Activated naive CD4-positive, alpha-beta T cell treated with anti-CD3 and anti-CD28 coated beads for 36 hours (primary cell): ENCODE measurements at places on chromosomes 6 and 20.
A peak's percentile ranks its signal among the peaks of the same experiment; 100 is the strongest.

GRCh38 chr6:42629845-42630244, 66.0 kb downstream of the UBR2 start:
- no peak for DNase-seq

GRCh38 chr20:33606118-33606771, 55.9 kb upstream of the C20orf144 start:
- no peak for DNase-seq

DNA sequence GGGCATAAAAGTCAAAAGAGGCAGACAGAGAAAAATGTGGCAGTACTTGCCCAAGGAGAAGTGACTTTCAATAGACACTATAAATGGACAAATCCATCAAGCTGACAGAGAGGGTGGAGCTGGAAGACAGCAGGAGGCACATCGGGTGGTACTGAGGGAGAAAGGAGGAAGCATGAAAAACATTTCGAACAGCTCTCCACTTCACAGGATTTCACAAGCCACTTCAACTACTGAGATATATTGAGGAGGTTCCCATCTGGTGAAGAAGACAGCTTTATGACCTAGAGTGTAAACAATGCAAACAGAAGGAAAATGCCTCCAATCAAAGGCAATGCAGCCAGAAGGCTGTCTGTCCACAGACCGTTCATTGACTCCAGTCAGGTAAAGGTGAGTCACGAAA, 259.4 kb upstream of the ECI2 start:
- no peak for DNase-seq

DNA sequence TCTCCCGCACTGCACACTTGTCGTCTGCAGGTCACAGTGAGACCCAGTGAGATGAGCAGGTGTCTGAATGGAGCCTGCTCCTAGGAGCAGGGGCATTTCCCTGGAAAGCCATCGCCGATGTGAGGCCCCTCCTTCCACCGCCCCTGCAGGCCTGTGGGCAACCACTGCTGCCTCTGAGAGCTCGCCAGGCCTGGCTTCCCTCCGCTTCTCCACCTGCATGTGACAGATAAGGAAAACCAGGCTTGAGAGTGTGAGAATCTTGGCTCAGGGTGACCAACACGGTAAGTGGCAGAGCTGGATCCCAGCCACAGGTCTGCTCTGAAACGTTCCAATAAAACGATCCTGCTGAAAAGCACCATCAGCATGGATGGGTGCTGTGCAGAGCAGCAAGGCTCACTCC, 332.8 kb downstream of the CDH4 start:
- DNase-seq: no peak

GRCh38 chr6:17908831-17909230, 78.6 kb downstream of the KIF13A start:
- no peak for DNase-seq

DNA sequence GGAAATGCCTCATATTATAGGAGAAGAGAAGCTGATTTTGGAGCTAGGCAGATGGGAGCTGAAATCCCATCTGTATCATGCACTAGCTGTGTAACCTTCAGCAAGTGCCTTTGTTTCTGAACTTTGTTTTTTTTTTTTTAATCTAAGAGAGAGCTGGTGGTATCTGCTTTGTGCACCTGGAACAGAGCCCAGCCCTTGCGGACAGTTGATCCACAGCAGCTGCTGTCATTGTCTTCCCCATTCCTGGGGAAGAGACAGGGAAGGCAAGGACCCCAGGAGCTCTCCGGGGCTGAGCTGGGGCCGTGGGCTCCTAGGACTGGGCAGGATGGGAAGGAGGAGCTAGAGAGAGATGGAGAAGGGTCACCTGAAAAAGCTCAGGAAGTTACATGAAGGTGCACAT, 92.1 kb downstream of the SYNJ2 start:
- no peak for DNase-seq

DNA sequence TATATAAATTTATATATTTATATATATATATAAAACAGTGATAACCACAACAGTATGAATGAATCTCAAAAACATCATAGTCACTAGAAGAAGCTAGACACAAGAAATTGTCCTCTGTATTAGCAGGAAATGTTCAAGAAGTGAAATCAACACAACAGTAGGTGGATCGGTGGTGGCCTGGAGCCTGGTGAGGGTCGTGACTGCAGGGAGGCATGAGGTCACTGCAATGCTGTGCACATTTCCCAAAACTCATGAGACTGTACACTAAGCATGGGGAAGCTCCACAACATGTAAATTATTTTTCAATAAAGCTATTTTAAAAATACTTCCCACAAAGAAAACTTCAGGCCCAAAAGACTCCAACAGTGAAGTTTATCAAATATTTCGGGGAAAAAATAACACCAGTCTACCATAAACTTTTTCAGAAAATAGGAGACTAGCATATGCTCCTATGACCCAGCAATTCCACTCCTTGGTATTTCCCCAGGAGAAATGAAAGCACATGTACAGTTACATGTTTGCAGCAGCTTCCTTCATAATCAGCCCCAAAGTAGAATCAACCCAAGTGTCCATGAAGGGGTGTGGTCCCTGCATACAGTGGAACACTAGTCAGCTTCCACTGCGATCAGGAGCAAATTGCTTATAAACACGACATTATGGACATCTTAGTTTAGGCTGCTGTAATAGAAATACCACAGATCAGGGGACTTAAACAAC, 144.2 kb downstream of the TBXT start:
- DNase-seq: no peak

- DNase-seq: no peak
Measured at GRCh38 chr20:49620364-49621240, 52.7 kb upstream of the PTGIS start.

GRCh38 chr20:52974179-52974594, 2.0 kb downstream of the TSHZ2 start:
- DNase-seq: peak; percentile 81

- DNase-seq: no peak
Measured at GRCh38 chr6:56840467-56841380, 114.2 kb upstream of the BEND6 start.

DNA sequence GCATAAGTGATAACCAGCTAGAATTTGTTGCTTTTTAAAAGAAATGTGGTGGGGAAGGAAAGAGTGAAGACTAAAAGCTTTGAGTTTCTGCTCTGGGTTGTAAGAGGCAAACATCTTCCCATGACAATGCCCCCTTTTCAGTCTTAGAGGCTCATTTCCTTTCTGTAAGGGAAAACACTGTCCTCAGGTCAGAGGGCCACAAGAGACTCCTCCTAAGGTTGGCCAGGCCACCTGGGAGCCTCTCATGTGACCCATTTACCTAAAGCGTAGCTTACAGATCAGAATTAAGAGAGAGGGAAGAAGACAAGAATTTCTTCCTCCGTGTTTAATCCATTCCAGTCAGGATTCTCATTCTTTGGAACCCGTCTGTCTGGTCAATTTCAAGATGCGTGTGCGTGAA, 220.4 kb upstream of the HEY2 start:
- DNase-seq: no peak

GRCh38 chr20:3251806-3252205, 12.8 kb upstream of the SLC4A11 start:
- no peak for DNase-seq

DNA sequence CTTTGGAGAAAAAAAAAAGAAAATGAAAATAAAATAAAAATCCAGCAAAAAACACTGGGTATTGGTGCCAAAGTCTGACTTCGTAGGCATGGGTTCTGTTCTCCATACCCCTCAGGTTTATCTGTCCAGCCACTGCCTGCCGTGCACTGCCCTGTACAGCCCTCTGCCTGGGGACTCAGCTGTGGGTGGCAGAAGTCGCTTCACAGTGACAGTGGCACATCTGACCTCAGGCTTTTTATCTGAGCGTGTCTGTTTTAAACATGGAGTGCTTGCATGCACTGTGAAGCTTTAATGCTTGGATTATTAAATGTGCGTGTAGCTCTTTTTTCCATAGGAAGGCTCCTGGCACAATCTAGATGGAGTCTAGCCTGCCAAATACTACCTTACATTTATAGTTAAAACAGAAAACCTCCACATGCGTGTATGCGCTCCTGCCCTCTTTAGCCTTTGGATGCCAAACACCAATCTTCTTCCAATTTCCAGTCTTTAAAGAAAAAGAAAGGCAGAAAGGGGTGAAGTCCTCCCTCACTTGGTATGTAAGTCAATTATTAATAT, 375.5 kb downstream of the UTRN start:
- no peak for DNase-seq

DNA sequence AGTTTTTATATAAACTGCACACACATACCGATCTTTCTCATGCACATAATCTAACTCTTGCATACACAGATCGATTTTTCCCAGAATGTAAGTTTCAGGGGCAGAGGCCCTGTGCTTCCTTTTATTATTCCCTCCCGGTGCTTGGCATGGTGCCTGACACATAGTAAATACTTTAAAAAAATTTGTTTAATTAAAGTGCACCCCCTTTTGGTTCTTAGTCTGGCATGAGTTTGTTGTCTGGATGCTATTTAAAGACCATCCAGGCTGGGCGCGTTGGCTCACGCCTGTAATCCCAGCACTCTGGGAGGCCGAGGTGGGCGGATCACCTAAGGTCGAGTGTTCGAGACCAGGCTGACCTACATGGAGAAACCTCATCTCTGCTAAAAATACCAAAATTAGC, 5.4 kb upstream of the DEK start:
- no peak for DNase-seq

DNA sequence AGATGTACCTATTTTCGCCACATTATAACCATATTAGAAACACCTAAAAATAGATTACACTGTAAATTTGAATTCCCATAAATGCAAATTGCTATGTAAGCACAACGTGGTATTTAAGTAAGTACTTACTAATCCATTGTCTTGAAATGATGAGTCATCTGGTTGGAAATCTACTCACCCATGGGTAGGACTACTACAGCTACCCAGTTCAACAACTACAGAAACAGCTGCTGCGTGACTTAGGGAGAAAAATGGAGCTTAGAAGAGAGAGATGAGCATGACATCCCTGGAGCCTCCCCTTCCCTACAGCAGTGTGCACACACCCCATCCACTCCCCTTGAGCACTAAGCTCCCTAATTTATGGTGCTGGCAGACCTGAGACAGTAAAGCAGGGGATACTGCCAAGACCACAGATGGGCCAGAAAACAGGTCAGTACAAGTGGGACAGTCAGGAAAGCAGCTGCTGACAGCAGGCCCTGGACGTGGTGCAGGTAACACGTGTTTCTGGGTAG, 26.9 kb downstream of the RRAGD start:
- DNase-seq: no peak

DNA sequence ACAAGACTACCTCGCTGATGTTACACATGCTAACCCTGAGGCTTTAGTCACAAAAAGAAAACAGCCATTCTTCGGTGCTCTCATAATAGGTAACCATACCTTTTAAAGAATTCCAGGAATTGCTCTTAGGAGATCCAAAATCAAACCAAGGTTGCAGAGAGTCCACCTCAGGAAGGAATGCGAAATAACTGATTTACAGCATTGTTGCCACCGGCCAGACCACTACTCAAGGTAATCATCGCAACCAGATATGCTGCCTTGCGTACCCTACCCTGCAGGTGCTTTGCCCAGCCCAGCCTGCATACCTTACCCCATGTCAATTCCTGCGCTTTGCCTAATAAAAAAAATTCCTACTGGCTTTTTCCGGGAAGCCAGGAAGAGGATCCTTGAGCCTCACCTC, 27.0 kb downstream of the NUP153 start:
- no peak for DNase-seq

- no peak for DNase-seq
Measured at GRCh38 chr20:54642864-54643667, 167.7 kb downstream of the DOK5 start.

DNA sequence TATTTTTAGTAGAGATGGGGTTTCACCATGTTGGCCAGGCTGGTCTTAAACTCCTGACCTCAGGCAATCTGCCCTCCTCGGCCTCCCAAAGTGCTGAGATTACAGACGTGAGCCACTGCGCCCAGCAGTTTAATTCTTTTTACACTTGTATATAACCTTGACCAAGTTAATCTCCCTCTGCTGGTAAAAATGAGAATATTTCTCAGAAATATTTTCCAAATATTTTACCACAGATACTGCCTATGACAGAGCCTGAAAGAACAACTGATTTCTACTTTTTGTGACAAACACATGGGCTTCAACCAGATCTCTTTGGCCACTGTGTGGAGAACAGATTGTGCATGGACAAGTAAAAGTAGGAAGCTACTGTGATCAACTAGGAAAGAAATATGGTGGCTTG, 21.2 kb upstream of the NHSL1 start:
- DNase-seq: no peak

- DNase-seq: peak; percentile 4
Measured at GRCh38 chr20:10733122-10733521, 59.3 kb upstream of the JAG1 start.

DNA sequence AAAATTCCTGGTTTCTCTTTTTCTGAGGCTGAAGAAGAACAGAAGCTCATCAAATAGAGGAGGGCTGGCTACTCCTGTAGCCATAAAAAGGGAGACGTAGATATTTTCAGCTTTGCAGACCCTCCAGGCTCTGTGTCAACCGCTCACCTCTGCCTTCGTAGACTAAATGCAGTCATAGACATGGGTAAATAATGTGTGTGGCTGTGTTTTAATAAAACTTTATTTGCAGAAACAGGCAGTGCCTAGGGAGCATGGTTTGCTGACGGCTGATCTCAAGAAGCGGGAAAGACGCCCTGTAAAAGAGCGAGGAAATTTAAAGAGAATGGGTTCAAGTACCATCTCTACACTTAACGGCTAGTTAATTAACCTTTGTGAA, 171.8 kb downstream of the BCAS1 start:
- no peak for DNase-seq

GRCh38 chr6:89281779-89282246, 33.3 kb downstream of the GABRR2 start:
- peak; percentile 62 for DNase-seq

DNA sequence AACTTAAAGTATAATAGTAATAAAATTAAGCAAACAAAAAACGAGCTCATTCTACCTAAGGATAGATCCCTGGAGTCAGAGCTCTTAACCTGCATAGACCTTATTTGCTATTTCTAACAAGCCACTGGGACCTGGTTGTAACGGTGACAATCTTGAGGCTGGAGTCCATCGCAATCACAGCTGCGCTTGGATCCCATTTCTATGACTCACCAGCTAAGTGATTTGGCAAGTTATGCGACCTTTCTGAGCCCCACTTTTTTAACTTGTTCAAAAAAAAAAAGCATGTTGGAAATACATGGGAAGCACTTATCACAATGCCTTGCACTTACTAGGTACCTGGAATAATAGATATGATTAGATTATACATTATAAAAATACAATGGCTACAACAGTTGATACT, 389.5 kb upstream of the CDH4 start:
- no peak for DNase-seq

DNA sequence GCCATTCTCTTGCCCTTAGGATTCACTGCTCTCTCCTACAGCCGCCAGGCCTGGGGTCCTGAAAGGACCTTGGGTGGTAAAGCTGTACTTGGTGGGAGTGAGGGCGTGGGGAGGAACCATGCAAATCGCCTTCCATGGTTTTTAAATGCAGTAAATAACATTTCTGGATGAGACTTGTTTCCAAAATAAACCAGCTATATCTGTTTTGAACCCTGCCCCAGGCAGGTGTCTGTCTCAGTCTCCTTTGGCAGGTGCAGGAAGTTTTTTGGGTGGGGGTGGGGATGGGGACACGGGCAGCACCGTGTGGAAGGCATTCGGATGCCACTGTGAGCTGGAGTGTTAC, 14.3 kb downstream of the ITPA start:
- no peak for DNase-seq
